ENCODE measurements at places on chromosomes 4 and X.

DNA sequence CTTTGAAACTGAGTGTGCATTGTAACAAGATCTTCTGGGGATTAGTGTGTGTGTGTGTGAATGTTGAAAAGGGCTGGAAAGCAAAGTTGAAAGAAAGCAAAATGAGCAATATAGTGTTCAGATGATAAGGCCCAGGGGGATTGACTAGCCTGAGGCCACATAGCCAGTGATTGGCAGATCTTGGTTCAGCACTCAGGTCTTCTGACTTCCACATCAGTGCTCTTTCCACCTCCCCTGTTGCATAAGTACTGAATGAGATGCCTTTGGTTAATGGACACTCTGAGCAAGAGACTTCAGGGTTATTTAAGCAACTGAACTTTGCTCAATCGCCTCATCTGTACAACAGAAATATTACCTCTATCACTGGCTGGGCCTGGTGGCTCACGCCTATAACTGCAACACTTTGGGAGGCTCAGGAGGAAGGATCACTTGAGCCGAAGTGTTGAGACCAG is 120.4 kb downstream of the TMEM164 start:
- no peak for DNase-seq

DNA sequence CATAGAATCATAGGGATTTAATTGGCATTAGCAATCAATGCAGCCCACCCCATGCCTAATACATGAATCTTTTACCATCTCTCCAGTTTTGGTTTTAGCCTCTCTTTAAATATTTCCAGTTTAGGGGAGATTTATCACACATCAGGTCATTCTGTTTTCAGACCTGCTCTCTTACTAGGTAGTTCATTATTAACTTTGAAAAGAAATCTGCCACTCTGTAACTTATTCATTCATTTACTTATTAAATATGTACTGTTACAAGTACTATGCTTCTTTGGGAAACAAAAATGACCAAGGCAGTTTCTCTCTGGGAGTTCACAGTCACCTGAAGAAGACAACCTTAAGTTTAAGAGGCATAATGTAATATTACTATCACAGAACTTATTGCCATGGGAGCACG is 62.1 kb downstream of the USO1 start:
- no peak for DNase-seq

DNA sequence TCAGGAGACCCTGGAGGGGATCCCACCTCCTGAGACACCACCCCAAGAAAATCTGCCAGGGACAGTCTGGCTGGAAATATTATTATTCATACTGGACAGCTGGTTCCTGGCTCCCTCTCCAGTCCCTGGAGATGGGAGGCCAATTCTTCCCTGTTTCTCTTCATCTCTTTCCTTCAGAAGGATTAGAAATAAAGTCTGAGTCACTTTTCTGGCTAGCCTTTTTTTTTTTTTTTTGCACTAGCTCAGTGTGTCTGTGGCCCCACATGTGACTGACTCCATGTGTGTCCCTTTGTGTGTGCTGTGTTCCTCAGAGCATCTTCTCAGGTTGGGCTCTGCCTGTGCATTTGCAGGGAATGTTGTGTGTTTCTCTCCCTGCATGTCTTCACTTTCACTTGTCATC is 1.8 kb upstream of the FRMPD3 start:
- DNase-seq = no peak

DNA sequence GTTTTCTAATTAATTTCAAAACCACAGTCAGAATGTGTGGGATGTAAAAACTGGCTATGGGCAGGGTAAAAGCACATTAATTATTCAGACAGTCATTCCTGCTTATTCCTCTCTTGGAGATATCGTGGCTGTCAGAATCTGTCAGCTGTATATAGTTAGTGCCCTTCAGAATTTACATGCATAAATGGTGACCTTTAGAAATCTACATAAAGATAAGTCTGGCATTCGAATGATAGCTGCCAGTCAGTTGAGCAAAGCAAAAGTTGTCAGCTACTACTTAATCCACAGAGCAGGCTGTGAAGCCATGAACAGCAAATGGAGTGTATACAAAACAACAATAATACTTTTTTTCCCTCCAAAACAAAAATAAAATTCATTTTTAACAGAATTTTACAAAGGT is 189.5 kb downstream of the ADGRL3 start:
- no peak for DNase-seq

DNA sequence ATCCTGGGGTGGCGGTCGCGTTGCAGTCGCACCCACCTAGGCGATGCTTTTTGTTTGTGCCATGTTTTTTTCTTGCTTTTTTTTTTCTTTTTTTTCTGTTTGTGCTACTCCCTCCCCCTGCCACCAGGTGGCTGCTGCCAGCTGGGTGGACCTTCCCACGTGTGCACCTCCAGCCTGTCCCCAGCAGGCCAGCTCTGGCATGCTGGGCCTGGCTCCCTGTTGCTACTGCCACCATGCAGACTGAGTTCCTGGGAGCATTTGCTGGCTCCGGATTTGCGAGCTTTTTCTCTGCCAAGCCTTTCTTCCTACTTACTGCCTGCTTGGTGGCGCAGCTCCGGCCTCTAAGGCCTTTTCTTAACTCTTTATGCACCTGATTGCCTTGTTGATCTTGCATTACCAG is 161.2 kb upstream of the WDFY3 start:
- DNase-seq = peak; percentile 25
